ENCODE measurements at places on chromosomes 3 and 15.

DNA sequence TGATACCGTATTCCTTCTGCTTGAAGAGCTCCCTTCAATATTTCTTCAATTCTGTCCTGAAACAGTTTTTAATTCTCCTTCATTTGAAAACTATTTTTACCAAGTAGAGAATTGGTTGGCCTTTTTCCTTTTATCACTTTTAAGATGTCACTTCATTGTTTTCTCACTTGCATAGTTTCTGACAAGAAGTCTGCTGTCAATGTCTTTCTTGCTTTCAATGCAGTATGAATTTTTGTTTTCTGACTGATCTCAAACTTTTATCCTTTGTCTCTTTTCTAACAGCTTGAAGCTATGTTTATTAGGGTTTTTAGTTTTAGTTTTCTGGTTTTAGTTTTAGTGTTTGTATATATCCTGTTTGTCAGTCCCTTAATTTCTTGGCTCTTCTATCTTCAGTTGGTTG, 364.8 kb upstream of the TPRG1 start:
- peak; percentile 50 for DNase-seq

GRCh38 chr3:131242201-131242600, 139.4 kb upstream of the NUDT16 start:
- DNase-seq = peak; percentile 11

- no peak for DNase-seq
Observed at GRCh38 chr3:114057011-114057347, 442 bp downstream of the QTRT2 start.

DNA sequence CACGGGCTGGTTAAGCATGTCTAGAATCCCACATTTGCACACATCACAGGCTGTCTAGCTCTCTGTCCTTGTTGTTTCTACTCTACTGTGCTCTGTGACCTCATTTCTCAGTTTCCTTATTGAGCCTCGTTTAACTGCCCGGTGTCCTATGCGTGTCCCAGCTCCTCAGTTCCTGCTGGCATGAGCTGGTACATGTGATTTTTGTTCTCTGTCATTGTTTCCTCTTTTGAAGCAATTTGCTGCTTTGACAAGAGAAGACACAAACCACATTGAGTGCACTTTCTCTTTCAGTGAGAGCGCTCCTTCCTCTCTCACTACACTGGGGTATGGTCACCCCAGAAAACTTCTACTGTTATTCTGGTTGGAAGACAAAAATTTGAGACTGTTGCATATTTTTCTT, 563.5 kb downstream of the PDCD6IP start:
- DNase-seq = no peak

Data from LHCN-M2 (cell line).